Fibroblast of skin of right biceps (primary cell): ENCODE measurements at places on chromosomes 5 and 9.

DNA sequence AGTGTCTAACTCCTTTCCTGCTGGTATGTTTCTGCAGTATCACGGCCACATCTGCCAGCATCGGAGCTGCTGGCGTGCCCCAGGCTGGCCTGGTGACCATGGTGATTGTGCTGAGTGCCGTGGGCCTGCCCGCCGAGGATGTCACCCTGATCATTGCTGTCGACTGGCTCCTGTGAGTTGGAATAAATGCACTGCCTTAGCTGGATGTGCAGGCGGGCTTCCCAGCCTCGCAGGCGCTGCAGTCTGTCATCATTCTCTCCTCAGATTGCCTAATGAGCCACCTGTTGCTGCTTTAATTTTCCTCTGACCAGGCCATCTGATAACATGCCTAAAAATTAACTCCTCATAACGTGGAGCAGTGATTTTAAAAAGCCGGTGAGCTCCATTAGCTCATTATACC, 79.1 kb upstream of the PLPP6 start:
- no peak for DNase-seq

GRCh38 chr9:13817754-13818278, 496.1 kb downstream of the NFIB start:
- peak; percentile 11 for DNase-seq

DNA sequence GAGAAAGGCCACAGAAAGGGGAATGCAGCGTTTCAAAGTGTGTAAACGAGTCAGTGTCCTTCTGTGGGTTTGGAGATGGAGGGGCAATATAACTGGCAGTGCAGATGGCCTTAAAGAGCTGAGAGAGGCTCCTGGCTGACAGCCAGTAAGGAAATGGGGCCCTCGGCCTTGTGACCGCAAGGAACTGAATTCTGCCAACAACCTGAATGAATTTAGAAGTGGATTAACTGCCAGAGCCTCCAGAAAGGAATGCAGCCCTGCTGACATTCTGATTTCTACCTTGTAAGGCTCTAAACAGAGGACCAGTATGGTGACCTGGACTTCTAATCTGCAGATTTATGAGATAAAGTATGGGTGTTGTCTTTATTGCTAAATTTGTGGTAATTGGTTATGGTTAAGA, 17.5 kb upstream of the NREP start:
- DNase-seq = peak; percentile 79

GRCh38 chr5:174400461-174400860, 323.9 kb upstream of the MSX2 start:
- DNase-seq = no peak

DNA sequence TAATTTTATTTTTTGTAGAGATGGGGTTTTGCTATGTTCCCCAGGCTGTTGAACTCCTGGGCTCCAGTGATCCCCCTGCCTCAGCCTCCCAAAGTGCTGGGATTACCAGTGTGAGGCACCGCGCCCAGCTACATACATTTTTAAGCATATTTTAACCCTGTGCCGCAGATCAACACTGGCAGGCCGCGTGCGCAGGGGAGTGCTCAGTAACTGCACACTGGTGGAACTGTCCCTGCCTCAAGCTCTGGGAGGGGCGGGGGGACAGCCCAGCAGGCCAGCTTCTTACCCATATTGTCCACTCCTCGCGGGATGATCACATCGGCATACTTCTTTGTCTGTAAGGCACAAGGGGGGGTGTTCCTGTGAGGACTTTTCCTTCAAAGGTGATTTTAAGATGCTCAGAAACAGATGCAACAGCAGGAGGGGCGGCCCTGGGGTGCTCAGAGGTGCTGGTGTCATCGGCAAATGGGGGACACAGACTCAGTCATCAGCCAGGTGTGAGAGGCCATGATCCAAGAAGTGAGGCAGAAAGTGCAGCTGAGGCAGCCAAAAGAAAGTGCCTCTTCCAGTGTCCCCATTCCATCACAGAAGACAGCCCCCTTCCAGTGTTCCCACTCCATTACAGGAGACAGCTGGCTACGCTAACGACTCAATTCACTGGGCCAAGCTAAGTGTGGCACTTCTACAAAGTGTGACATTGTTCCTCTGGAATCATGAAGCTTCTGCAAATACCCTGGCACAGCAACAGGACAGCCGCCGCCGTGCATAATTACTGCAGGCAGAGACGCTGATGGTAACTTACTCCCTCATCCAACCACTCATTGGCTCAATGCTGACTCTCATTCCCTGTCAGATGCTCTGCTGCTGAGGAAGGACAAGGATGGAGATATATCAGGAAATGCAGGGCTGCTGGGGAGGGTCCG, 5.2 kb downstream of the UCK1 start:
- no peak for DNase-seq
